Activated CD8-positive, alpha-beta memory T cell treated with anti-CD3 and anti-CD28 coated beads for 4 hours (primary cell): ENCODE measurements at places on chromosomes 5 and 9.

GRCh38 chr5:17378346-17378997 is 119.6 kb upstream of the TAF11L2 start:
- no peak for DNase-seq

DNA sequence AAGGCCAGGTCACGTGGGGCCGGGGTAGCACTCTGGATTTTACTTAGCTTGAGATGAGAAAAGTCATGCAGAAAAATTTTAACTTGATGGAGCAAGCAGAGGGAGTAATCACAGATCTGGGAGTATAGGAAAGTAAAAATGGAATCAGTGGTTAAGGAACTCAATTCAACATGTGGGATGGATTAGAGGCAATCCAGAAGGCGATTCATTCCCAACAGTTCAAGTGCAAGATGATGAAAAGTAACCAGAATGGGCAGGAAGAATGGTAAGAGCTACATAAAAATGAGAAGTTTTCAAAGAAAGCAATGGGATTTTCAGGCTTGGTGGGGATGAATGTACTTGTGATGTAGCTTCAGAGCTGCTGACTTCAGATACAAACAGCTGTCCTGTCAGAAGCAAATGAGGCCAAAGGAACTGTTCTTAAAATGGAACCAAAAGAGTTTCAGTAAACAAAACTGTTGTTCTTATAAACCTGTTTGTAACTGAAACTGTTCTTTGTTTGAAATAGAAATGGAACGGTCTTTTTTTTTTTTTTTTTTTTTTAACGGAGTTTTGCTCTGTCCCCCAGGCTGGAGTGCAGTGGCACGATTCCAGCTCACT is 5.6 kb upstream of the SEC24A start:
- DNase-seq: no peak

- DNase-seq: no peak
These were observed 474.0 kb upstream of the ACTBL2 start for GRCh38 chr5:57956636-57957035.

GRCh38 chr9:126893079-126893478 is 21.5 kb upstream of the RALGPS1 start:
- DNase-seq: no peak

GRCh38 chr9:109923471-109923760 is 143.4 kb downstream of the PALM2AKAP2 start:
- no peak for DNase-seq
